Activated CD4-positive, alpha-beta T cell treated with anti-CD3 and anti-CD28 coated beads, Interleukin-2, amount 10 ng/mL, durations not matched to agents 24 days and 14 days (primary cell): ENCODE measurements at places on chromosomes 2 and 18. TPM values are rescaled to one million over a fixed set of nuclear protein-coding genes. Genes with fewer than 3 reads are reported as not detected.

- H3K4me1 ChIP-seq, result no peaks in the 10 kb centered on the region
- H3K4me3 ChIP-seq, result no peak overlapping the region
- H3K36me3 ChIP-seq, result no peaks in the 10 kb centered on the region
- H3K27ac ChIP-seq, result no peak overlapping the region
- no peak for DNase-seq
Measured at GRCh38 chr18:35731701-35732100, 150.2 kb downstream of the GALNT1 start.

GRCh38 chr2:56718413-56718812, 534.6 kb downstream of the CCDC85A start:
- H3K4me1 ChIP-seq, result no peaks in the 10 kb centered on the region
- H3K27ac ChIP-seq, result no peak overlapping the region
- no peaks in the 10 kb centered on the region for H3K36me3 ChIP-seq
- DNase-seq, result no peak

- H3K27me3 ChIP-seq, result no peaks in the 10 kb centered on the region
- no peak for DNase-seq
- no peak overlapping the region for H3K27ac ChIP-seq
- no peak overlapping the region for H3K4me3 ChIP-seq
Measured at GRCh38 chr2:133835821-133836619, 267.8 kb upstream of the NCKAP5 start.

DNA sequence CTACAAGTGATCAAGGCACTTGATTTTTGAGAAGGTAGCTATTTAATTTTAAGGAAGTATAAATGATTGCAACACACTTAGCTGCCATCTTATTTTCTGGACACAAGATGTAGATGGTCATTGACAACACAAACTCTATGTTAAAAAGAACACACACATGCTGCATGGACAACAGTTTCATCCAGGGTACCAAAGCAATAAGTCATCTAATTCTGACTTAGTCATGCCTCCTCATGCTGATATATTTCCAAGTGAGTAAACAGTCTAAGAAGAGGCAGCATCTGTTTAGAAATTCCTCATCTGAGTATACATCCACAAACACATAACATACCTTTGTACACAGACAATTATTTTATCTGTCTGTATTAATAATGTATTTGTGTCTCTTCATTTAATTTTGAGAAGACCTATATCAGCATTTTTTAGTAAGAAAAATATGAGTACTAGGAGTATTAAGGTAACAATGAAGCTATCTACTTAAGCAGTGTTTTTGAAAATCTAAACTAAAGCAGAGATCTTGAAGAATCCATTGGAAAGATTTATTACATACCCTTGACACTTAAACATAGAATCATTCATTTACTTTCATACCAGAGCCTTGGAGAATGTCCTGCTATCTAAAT, 84.9 kb downstream of the SCN1A start:
- H3K4me3 ChIP-seq, result no peak overlapping the region
- peaks cover 2% of the 10 kb centered on the region for H3K27me3 ChIP-seq
- no peaks in the 10 kb centered on the region for H3K36me3 ChIP-seq
- no peak for DNase-seq
- H3K27ac ChIP-seq, result no peak overlapping the region

DNA sequence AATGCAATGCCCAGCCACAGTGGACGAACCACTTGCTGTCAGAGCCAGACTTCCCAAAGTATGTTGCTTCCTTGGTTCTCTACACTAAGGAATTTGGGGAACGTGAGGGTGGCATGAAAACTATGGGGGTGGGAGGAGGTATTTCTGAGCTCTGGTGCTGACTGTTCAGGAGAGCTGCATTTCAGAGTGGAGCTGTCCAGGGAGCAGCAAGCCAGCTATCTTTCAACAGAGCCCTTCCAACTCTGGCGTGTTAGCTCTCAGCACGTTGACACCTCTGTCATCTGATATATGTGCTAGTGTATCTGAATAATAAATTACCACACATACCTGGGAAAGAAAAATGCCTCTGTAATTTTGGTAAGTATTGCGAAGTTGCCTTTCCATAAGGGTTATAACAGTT, 66.1 kb downstream of the SAP130 start:
- H3K4me3 ChIP-seq, result no peak overlapping the region
- no peak for DNase-seq
- no peaks in the 10 kb centered on the region for H3K27me3 ChIP-seq
- H3K4me1 ChIP-seq, result no peaks in the 10 kb centered on the region

GRCh38 chr2:57726294-57726693, 320.3 kb upstream of the VRK2 start:
- no peak overlapping the region for H3K27ac ChIP-seq
- no peak overlapping the region for H3K4me3 ChIP-seq
- no peaks in the 10 kb centered on the region for H3K36me3 ChIP-seq
- no peak for DNase-seq
- H3K4me1 ChIP-seq, result peaks cover 3% of the 10 kb centered on the region
- no peaks in the 10 kb centered on the region for H3K27me3 ChIP-seq

Gene UBR3
- total RNA-seq, result 25.8 and 26.0 TPM in 2 replicates

Gene ATOH8
- 0.19 TPM in 1 of 2 replicates, not detected in the other for total RNA-seq

Gene SERPINB10
- not detected in 2 replicates for total RNA-seq

Gene TMEFF2
- not detected in 2 replicates for total RNA-seq
